Mesenteric fat pad (tissue), 1 donor: ENCODE measurements at places on chromosomes 4 and X. TPM values are rescaled to one million over a fixed set of nuclear protein-coding genes. Genes with fewer than 3 reads are reported as not detected.

The CYTL1 gene
- 1.4 TPM for total RNA-seq

The C4orf50 gene
- not detected for total RNA-seq

The SLC10A6 gene
- total RNA-seq: 5.2 TPM

The AFAP1 gene
- 33.9 TPM for total RNA-seq

The OPRPN gene
- not detected for total RNA-seq

The MXRA5 gene
- 3.5 TPM for total RNA-seq

The UGT2B10 gene
- not detected for total RNA-seq

The ADH1C gene
- total RNA-seq: 79.9 TPM

The NSDHL gene
- total RNA-seq: 35.4 TPM

The MUC7 gene
- not detected for total RNA-seq
